T-helper 2 cell treated with Interferon-gamma antibody and Interleukin-4, amounts not matched to agents 5 μg/mL and 100 μg/mL, for 36 hours (primary cell): ENCODE measurements at places on chromosomes 6 and 20.

DNA sequence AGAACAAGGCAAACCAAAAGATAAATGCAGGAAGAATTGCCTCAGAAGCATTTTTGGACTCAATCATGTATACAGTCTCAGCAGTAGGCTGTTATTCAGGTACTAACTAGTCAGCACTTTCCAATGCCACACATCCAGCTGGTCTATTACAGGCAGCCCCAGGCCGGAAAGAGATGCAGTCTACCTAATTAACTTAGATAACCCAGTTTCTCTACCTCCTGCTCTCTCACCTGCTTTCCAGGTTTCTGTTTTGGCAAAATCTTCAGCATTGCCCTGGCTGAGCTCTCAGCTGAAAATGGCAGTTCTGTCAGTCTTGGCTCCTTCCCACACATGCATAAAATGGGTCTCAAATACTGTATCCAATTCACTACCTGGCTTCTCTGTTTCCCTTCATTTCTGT lies 101.3 kb upstream of the UFL1 start:
- DNase-seq: no peak

- no peak for DNase-seq
Measured at GRCh38 chr6:131183427-131184095, 48.3 kb downstream of the AKAP7 start.

GRCh38 chr6:149213829-149214228 lies 103.7 kb upstream of the TAB2 start:
- no peak for DNase-seq

GRCh38 chr20:57869291-57869950 lies 159.6 kb upstream of the PMEPA1 start:
- no peak for DNase-seq

GRCh38 chr6:7108964-7109836 lies 1.4 kb downstream of the RREB1 start:
- no peak for DNase-seq

GRCh38 chr6:70686548-70687133 lies 19.0 kb downstream of the SMAP1 start:
- no peak for DNase-seq

- no peak for DNase-seq
Measured at GRCh38 chr20:36128463-36129159, 25.9 kb upstream of the EPB41L1 start.

GRCh38 chr6:158322400-158322723 lies 10.1 kb downstream of the TULP4 start:
- DNase-seq: no peak

DNA sequence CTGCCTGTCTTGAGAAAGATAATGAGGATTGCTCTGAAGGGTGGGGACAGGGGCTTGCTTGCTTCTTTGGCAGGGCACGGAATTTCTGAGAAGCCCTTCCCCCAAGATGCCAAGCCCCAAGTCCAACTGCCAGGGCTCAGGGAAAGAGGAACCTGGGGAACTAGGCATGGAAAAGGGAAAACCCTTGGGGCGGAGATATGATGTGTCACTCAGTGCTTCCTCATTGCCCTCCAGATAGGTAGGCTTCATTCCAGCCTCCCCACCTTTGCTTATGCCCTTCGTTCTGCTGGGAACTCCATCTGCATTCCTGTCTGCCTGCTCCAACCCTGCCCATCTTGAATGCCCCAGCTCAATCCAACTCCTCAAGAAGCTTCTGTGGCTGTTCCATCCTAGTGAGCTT lies 61.2 kb downstream of the VEGFA start:
- DNase-seq: no peak

DNA sequence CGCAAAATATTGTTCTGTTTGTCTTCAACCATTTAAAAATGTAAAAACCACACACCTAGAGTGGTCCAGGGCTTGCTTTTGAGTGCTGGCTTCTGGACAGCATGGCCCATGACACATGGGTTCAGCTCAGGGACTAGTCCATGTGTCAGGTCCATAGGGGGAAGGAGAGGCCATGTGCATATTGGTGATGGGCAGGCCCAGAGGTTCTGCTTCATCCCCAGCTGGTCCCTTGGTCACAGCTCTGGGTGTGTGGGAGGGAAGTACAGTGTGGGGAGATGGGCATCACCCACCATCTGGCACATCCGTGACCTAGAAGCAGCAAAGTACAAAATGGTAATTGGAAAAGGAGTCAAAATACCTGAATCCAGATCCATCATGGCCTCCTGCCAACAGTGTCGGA lies 50.7 kb downstream of the STK35 start:
- no peak for DNase-seq

DNA sequence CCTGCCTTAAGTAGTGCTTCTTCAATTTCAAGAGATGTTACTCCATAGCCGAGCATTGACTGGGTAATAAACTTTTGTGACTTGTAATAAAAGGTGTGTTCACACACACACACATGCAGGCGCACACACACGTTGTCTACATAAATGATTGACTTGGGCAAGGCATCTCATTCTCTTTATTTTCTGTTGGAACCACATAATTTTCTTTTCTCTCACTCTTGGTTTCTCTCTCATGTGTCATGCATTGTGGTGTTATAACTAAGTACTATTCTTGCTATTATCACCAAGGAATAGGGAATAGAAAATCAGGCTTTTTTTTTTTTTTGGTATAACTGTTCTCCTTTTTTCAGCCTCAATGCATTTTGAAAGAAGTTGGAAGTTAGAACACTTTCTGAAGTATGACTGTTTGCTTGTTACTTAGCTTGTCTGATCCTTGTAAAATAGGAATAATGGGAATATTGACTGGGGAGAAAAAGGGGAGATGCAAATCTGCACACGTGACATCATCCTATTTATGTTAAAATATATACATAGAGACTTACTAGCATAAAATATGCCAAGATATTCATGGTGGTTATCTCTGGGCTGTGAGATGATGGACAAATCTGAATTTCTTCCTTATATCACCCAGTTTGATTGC lies 26.1 kb upstream of the CD83 start:
- no peak for DNase-seq

- DNase-seq: no peak
Measured at GRCh38 chr6:82906951-82907350, 158.7 kb downstream of the UBE3D start.

- no peak for DNase-seq
Measured at GRCh38 chr20:31440012-31440659, at the start of gene DEFB123. Gene DEFB123 (plus strand): TSS chr20:31440632. CDS start chr20:31440699, 67 bp downstream.

DNA sequence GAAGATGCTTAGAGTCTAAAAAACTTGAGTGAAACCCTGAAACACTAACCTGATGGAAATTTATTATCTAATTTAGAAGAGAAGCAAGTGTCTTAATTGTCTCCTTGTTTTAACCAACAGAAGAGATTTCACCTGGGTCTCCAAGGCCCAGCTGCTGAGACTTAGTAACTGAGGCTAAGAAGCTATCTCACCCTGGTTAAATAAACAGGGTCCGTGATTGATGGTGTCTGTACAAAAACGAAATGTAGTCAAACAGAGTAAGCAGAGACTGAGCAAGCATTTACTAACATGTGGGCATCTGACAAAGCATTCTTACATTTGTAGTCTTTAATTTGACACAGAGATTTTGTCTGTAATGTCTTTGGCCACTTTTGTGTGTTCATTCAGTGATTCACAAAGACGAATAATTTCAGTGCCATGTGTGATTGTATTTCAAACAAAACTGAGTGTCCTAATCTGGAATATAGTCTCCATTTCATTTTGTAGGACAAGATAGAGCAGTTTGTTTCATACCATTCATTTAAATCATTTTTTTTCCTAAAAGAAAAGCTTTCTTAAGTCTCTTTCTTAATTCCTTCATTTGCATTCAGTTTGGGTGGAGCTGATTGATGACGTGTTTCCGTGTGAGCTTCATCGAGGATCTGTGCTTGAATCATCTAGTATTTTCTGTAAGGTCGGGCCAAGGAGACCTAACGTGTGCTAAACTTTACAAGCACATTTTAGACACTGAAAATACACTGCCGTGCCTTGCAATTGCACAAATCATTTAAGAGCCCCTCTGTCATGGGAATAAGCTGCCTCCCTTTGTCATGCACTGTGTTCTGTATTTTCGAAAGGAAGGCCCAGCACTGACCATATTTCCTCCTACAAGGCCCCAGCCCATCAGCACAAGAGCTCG lies 170.6 kb upstream of the QKI start:
- no peak for DNase-seq

DNA sequence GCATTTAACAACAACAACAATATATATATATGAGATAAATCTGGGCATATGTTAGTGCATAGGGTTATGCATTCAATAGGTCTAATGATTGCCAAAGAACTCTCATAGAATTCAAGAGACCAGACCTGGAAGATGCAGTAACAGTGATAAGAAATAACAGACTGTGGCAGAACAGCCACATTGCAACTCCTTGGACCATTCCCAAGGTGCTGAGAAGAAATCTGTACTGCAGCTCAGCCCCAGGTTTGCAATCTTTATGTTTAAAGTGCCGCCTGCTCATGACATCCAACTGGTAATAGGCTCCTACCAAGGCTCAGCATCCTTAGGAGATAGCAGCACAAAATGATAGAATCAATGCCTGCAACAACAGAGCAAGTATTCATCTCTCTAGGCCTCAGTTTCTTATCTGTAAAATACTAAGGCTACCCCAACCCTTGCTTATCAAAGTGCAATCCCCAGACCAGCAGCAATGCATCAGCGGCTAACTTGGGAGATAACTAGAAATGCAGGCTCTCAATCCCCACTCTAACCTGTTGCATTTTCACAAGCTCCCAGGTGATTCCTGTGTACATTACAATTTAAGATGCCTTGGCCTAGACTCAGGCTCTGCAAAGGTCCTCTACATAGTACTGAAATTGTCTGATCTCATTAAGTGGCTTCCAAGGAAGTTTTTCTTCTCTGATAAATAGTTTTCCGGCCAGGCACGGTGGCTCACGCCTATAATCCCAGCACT lies 30.6 kb upstream of the PIM1 start:
- no peak for DNase-seq

GRCh38 chr6:29442719-29443118 lies 3.6 kb downstream of the OR10C1 start:
- no peak for DNase-seq

DNA sequence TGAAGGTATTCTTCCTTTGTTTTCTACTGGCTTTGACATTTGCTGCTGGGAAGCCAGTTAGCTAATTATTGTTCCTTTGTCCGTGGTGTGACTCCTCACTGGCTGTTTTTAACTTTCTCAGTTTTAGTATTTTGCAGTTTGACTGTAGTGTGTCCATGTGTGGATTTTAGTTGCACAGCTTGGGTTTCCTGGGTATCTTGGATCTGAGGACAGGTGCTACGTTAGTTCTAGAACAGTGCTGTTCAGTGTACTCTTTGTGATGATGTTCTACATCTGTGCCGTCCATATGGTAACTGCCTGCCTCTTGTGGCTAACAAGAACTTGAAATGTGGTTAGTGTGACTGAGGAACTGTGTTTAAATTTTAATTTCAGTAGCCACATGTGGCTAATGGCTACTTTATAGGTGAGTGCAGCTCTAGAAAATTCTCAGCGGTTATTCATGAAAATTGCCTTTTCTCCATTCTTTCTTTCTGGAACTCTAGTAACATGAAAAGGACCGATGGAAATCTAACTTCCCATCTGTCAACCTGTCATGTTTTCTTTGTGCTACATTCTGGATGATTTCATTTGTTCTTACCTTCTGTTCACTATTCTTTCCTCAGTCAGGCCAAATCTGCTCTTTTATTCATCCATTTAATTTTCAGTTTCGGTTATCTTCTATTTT lies 7.4 kb downstream of the SNX9 start:
- DNase-seq: no peak

DNA sequence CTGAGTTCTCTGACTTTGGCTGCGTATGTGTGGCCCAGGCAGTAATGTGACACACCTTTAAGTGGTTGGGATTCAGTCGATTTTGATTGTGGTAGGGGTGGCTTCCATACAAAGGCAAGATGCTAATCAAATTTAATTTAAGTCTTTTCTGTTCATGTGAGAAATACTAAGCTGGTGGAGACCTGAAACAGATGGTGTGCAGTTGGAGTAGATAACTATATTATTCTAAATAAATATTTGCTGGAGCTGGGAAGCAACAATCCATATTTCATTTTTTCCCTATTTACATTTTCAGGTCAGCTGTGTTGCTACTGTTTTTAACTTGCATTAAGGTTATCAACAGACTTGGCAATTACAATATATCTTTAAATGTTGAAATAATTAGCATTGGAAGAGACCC lies 67.4 kb upstream of the C20orf144 start:
- no peak for DNase-seq

DNA sequence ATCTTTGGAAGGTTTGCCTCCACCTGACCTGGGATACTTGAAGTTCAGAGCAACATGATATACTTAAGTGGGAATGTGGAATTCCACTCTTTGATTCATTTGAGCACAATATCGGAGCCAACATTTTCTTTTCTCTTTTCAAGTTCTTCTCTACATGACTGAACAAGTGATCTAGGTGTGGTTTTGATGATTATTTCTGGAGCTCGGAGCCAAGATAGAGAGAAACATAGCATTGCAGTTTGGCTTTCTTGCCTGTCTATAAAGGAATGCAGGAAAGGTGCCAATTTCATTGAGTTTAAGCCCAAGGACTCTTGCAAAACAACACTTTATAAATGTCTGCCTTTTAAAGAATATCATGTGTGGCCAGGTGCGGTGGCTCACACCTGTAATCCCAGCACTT lies 124.2 kb upstream of the FAM83B start:
- DNase-seq: no peak

- no peak for DNase-seq
Measured at GRCh38 chr6:149752600-149753373, 3.2 kb downstream of the PCMT1 start.

DNA sequence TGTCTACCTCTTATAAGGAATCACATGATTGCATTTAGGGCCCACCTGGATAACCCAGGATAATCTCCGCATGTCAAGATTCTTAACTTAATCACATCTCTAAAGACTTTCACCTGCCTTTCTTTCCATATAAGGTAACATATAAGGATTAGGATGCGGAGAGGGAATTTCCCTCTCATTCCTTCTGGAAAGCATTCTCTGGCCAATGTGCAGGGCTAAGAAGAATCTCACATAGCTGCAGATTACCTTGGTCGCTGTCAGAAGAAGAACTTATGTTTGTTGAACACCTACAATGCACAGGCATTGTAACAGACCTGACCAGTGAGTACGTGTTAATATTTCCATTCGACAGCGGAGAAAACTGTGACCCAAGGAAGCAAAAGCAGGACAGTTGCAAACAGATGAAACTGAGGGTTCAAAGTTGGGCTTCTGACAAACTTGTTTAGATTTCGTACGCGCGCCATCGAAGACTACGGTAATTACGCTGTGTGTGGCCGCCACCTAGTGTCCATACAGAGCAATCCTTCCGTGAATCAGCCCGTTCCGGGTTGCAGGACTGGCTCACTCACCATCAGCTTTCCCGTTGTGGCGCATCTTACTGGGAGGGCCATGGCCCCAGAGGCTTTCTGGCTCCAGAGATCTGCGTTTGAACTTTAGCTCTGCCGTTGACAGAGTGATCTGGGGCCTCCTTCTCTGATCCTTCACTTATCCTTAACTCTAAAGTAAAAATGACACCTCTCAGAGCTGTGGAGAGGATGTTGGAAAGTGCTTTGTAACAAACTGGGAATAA lies 9.5 kb downstream of the C20orf202 start:
- DNase-seq: peak; percentile 67

GRCh38 chr20:59703046-59703445 lies 98.7 kb downstream of the PHACTR3 start:
- no peak for DNase-seq
